ENCODE measurements at places on chromosomes 13 and 19.
A peak's percentile ranks its signal among the peaks of the same experiment; 100 is the strongest.

DNA sequence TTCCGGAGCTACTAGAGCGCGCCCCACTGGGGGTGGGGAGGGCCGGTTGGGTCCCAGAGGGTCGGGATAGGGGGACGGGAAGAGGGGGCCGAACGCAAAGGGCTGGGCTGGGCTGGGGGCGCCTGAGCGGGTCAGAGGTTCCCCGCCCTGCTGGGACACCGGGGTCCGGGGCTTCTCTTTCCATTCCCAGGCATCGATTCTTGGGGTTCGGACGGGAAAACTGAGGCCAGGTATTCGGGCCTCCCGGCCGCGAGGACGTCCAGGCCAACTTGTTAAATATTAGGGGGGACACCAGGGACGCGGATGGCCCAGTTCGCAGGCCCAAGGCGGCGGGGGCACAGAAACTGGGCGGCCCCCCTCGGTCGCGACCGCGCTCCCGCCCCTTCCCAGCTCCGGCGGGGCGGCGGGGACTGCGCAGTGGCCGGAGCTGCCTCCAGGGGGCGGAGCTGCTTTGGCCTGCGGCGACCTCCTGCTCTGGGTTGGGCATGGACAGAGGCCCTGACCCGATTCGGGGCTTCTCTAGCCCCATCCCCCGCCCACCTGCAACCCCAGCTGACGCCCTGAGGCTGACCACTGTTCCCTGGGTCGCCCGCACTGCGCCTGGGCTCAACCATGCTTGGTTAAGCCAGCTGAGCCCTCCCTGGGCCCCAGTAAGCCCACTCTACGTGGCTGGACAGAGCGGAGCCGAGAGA, 1.2 kb upstream of the KLF16 start:
- no peak for DNase-seq

GRCh38 chr19:1107661-1108261, 4.0 kb downstream of the GPX4 start:
- DNase-seq = no peak

DNA sequence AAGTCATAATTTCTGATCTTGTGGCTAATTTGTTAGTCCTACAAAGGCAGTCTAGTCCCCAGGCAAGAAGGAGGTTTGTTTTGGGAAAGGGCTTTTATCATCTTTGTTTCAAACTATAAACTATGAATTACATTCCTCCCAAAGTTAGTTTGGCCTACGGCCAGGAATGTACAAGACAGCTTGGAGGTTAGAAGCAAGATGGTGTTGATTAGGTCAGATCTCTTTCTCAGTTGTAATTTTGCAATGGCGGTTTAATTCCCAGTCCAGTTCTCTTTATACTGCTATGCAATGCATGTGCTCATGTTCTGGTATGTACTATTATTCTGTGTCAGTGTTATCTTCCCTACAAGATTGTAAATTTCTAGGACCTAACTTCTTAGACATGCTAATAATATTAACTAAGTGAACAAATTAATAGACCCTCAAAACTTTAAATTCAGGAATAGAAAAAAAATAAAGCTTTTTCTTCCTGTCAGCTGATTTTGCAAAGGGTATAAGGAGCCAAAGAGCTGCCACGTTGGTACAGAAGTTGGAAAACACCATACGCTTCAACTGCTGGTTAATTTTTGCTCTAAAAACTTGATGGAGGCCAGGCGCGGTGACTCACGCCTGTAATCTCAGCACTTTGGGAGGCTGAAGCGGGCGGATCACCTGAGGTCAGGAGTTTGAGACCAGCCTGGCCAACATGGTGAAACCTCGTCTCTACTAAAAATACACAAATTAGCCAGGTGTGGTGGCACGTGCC, 1.3 kb upstream of the DNAJC15 start:
- DNase-seq = no peak

GRCh38 chr13:89465366-89465765, 1794.2 kb downstream of the SLITRK5 start:
- DNase-seq = peak; percentile 69

GRCh38 chr19:48588670-48589401, 17.7 kb upstream of the SPACA4 start:
- DNase-seq = no peak

DNA sequence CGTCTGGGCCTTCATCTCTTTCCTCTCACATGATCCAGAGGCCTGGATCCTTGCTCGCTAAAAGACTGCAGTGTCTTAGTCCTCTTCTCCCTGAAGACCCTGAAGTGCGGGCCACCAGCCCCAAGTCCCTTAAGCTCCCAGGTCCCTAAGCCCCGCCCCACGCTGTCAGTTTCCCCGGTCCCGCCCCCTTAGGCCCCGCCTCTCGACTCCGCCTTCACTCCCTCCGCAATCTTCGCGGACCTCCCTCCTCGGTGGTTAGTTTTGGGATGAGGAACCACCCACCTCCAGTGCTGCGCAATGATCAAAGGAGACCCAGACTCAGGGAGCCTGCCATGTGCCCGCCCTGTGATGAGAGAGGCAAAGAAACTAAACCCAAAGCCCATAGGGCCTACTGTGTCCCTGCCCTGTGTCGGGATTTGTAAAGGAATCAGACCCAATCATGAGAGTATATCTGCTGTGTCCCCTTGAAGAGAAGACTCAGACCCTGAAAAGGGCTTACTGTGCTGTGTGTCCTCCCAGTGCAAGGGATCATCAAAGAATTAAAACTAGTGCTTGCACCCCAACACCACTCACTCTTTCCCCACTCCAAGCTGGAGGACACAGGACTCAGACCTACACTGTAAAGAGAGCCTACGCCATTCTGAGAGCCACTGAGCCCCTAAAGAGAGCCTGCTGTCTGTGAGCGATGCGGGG, 3.0 kb upstream of the COX6B1 start:
- DNase-seq = no peak

- no peak for DNase-seq
These were observed 676.7 kb downstream of the PCDH9 start for GRCh38 chr13:66553391-66553790.

- no peak for DNase-seq
These were observed 494.9 kb downstream of the FOXO1 start for GRCh38 chr13:40171566-40171965.

- no peak for DNase-seq
These were observed 22.2 kb downstream of the F2RL3 start for GRCh38 chr19:16911046-16911445.

DNA sequence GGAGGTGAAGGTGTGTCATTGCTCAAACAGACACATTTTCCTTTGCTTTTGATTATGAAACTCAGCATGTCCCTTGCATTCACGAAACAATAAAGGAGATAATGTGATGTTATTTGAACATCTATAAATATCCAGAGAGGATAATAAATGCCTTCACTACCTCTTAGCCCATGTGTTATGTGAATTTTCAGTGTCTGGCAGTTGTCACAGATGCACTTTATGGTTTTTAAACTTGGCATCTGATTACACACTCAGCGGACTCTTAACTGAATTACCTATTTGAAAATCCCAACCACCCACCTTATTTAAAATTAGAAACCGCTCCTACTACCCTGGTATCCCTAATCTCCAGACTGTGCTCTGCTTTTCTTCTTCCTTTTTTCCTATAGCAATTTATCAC, 254.2 kb downstream of the COG6 start:
- no peak for DNase-seq

Measured in non-pigmented ciliary epithelial cell (primary cell).